ENCODE measurements at places on chromosomes 1 and 21.

DNA sequence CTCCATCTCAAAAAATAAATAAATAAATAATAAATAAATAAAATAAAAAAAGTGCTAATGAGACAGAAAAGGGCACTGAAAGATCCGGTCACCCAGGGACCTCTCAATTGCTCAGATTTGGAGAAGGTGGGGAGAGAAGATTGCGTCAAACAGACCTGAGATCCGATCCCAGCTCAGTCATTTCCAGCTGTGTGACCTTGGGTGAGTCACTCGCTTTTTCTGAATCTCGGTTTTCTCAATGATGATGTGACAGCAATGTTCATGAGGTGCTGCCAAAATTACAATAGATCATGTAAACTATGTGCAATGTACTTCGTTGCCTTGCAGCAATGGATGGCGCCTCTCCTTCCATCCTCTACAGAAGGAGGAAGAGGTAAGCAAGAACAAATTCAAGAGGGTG is 11.1 kb upstream of the MEF2D start:
- no peak for DNase-seq

DNA sequence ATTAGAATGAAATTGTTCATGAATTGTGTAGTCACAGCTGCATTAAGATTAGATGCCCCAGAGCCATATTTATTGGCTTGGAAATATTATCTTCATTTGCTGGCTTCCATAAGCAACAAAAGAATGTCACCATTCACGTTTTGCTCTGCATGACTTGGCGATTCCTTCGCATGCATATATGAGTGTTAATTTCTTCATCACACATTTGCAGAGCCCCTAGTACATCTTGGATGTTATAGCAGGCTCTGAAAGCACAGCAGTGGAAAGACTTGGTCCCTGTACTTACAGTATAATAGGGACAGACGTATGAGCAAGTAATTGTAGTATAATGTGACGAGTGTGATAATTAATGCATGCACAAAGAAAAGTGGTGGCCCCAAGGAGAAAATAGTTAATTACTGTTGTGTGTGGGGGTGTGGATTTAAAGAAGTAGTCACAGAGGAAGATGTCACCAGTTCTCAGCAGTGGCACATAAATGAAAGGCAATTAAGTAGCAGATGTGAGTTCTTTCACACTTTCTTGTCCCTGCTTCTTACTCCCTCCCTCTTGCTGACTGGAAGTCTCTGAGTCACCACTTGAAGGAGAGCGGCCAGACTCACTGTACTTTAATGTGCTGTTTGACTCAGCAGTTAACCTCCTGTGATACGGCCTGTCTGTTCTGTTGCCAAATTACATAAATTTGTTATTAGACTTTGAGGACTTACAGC is 21.0 kb downstream of the S100A10 start:
- DNase-seq = peak; percentile 83

DNA sequence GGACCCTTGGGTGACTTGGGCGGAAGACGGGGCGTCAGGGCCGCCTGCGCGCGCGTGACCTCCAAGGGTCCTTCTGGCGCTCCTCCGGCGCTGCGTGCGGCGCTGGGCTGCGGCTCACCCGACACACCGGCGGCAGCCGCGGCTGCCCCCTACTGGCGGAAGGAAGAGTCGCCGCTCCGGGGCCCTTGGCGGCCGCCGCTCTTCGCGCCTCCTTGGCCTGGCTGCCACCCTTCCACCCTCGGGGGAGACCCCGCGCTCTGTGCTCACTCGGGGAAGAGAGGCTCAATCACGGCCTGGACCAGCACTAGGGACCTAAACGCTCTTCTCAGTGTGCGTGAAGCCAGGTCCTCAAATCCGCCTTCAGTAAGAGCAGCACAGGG is 89.7 kb downstream of the DMRTA2 start:
- no peak for DNase-seq

GRCh38 chr1:50929376-50929958 is 30.6 kb downstream of the FAF1 start:
- DNase-seq = peak; percentile 16

DNA sequence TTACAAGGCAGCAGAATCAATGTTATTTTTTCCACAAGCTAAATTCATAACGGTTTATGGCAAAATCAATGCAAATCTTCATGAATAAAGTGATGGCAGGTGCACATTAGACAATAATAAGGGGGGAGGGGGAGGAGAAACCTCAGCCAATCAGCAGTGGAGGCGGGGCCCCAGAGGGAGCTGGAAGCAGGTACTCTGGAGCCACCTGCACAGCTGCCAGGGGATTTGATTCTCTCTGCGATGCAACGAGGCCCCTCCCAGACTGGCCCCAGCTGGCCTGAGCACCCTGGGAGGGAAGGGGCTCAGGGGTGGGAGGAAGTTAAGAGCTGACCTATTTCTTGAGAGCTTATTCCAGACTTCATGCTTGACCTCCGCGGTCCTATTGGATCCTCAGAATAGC is 127.8 kb upstream of the IGSF21 start:
- no peak for DNase-seq

GRCh38 chr21:33112681-33113080 is 42.7 kb downstream of the OLIG1 start:
- no peak for DNase-seq

DNA sequence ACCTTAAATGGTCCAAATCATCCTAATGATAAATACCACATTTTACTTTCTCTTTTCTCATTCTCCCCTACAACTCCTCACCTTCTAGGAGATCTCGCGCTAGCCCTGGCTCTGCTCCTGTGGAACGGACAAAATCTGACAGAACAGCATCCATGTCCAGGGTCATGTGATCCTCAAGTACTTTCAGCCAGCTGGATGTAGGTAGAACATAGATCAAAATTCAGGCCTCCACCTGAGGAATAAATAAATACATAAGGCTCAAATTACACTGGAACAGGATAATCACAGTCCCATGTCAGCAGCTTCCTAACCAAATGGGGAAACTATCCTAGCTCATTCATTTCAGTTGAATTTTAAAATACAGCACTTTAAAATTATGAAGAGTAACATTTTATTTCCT is 33.2 kb downstream of the OTUD7B start:
- DNase-seq = no peak

GRCh38 chr1:22440582-22440981 is 11.1 kb upstream of the ZBTB40 start:
- no peak for DNase-seq

DNA sequence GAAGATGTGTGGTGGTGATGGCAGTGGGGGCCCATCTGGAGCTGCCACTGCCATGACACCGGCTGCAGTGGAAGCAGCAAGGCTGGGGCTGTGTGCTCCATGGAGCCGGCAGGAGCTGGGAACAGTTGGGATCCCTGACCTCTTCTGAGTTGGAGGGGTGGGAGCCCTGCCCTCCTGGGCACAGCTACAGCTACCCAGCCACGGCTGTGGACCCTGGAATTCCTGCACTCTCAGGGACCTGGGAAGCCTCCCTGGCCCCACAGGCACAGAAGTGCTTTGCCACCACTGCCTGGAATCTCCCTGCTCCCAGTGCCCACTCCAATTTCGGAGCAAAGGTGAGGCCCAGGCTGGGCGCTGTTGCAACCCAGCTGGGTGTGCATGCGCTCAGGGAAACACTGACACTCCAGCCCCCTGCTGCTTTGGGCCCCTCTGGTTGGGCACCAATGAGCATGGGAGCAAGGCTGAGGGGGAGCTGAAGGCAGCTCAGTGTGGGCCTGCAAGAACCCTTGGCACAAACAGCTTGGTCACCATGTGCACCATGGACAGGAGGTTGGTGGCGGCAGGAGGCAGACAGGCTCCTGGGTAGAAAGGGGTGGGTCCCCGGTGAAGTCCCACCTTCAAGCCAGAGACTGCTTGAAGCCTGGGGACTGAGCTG is 817.6 kb downstream of the KCNT2 start:
- DNase-seq = no peak

- no peak for DNase-seq
These were observed 1.6 kb downstream of the E2F2 start for GRCh38 chr1:23529146-23530086.

DNA sequence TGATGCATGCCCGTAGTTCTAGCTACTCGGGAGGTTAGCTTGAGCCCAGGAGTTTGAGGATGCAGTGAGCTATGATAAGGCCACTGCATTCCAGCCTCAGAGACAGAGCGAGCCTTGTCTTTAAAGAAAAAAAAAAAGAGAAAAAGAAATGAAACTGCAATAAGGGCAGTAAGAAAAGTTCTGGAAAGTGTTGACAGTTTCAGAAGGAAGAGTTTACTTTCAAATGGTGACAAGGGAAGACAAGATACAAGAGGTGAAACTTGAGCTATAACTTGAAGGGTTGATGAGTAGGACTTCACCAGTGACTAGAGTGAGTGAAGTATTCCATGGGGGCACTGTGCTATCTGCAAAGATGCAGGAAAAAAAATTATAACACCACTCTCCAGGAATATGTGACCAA is 125.0 kb downstream of the AKT3 start:
- no peak for DNase-seq
